ENCODE measurements at places on chromosomes 5 and 9.

- no peak for DNase-seq
Observed at GRCh38 chr5:132001647-132002561, 9.6 kb downstream of the ACSL6 start.

- DNase-seq = no peak
Observed at GRCh38 chr9:27431543-27432147, 92.4 kb upstream of the IFNK start.

GRCh38 chr5:178419196-178419595 is 171.0 kb downstream of the COL23A1 start:
- no peak for DNase-seq

DNA sequence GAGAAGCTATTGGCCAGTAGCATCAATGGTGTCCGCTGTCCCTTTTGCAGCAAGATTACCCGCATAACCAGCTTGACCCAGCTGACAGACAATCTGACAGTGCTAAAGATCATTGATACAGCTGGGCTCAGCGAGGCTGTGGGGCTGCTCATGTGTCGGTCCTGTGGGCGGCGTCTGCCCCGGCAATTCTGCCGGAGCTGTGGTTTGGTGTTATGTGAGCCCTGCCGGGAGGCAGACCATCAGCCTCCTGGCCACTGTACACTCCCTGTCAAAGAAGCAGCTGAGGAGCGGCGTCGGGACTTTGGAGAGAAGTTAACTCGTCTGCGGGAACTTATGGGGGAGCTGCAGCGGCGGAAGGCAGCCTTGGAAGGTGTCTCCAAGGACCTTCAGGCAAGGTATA is 10.8 kb downstream of the TRIM32 start:
- no peak for DNase-seq

GRCh38 chr5:178538741-178539229 is 51.4 kb downstream of the COL23A1 start:
- no peak for DNase-seq

GRCh38 chr5:161432798-161433197 is 113.7 kb downstream of the GABRB2 start:
- no peak for DNase-seq

GRCh38 chr9:75105019-75105540 is 16.8 kb downstream of the OSTF1 start:
- DNase-seq = no peak

DNA sequence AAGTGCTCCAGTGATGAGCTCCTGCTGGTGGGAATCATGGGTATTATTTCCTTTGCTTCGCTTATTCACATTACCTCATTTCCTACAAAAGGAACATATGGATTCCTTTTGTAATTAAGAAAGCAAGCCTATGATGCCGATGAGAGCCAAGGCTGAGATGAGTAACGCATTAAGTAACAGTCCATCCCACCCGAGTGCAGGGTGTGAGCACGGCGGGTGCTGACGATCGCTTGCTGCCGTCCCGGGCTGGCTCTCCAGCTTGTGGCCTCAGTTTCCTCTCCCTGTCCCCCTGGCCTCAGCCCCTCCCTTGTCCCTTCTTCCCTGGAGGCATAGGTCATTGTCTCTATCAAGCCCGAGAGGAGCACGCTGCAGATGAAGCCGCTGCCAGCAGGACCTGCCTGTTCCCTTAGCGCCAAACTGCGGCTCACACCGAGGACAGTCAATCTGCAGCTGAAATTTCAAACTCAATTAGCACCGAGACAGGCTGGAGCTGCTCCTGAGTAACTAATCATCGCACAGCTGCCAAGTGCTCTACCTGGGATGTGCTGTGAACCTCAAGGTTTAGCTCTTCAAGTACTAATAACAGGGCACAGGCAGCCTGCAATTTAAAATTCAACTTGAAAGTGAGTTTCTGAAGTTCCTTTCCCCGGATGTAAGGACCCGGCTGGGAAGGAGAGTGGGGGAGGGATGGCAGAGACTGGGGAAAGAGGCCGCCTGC is 115.2 kb upstream of the RAPGEF1 start:
- no peak for DNase-seq

DNA sequence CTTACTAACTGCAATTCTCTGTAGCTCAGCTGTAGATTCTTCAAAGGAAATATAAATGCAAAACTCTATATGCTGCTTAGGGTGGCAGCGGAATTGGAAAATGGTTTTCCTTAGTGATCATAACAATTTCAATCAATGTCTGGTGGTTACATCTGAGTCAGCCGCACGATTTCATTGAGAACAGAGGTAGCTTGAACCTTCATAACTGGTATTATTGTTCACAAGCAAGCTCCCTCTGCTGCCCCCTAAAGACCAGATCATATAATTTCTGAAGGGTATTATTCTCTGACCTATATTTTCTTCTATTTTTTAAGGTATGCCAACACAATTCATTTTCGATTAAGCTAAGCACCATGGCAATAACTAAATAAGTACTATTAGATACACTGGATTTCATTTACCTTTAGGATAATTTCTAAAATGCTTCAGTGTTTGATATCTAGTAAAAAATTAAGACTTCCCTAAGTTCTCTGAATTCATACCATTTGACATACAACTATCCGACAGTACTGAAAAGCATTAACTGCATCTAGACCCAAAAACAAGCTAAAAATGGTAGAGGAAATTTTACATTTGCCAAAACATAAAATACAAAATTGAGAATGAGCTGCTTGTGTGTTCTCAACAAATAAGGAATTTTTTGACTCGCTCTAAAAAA is 181.1 kb upstream of the SPEF2 start:
- no peak for DNase-seq

GRCh38 chr9:14417237-14417636 is 103.3 kb upstream of the NFIB start:
- no peak for DNase-seq

- no peak for DNase-seq
Observed at GRCh38 chr5:17379100-17379951, 118.7 kb upstream of the TAF11L2 start.

- peak; percentile 14 for DNase-seq
Observed at GRCh38 chr9:127132375-127132774, 9.9 kb upstream of the ANGPTL2 start.

DNA sequence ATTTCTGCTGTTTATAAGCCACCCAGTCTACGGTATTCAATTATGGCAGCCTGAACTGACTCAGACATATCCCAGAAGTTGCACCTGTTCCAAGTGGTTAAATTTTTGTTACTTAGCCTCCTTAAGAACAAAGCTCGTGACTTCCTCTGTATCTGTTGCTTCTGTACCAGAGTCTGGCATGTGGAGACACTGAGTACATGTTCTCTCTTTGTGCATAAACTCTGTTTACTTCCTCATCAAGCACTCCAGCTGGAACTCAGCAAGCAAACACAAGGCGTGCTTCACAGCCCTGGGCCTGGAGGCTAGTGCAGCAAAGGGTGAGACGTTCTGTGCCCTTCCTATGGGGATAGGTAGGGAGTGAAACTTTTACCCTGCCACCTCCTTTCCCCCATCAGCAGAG is 19.0 kb downstream of the C9orf152 start:
- no peak for DNase-seq

- no peak for DNase-seq
Observed at GRCh38 chr9:118693645-118694044, 675.6 kb downstream of the BRINP1 start.

- no peak for DNase-seq
Observed at GRCh38 chr5:142934051-142934762, 164.0 kb downstream of the ARHGAP26 start.

DNA sequence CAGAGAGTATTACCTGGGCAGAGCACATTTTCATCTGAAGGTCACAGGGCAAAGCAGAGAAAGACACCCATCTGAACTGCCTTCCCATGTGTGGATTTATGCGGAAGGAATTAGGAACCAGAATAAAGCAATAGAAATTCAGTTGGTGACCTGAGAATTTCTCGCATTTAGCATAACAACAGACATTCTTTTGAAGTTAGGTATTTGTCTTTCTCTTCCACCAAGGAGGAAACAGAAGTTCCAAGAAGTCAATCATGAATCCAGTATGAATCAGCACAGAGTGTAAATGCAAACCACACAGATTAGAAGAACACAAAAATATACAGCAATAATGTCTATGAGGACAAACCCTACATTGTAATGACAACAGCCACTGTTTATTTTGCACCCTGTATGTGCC is 515.2 kb upstream of the BRINP1 start:
- DNase-seq = no peak

DNA sequence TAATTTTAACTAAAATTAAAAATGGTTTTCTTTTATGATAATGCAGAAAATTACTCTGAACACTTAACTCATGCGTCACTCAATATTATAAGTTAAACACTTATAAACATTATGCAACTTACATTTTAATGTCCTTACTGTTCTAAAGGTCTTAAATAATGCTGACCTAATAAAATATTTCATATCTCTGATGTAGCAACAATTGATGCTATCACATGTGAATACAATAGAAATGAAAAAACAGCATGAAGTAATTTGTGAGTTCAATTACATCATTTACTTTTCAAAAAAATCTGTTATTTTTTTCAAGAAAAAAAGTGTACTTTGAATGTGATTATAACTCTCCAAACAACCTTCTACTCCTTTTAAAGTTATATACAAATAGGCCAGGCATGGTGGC is 26.4 kb upstream of the REEP5 start:
- no peak for DNase-seq

GRCh38 chr5:93279296-93279963 is 301.6 kb downstream of the NR2F1-AS1 start:
- DNase-seq = no peak

DNA sequence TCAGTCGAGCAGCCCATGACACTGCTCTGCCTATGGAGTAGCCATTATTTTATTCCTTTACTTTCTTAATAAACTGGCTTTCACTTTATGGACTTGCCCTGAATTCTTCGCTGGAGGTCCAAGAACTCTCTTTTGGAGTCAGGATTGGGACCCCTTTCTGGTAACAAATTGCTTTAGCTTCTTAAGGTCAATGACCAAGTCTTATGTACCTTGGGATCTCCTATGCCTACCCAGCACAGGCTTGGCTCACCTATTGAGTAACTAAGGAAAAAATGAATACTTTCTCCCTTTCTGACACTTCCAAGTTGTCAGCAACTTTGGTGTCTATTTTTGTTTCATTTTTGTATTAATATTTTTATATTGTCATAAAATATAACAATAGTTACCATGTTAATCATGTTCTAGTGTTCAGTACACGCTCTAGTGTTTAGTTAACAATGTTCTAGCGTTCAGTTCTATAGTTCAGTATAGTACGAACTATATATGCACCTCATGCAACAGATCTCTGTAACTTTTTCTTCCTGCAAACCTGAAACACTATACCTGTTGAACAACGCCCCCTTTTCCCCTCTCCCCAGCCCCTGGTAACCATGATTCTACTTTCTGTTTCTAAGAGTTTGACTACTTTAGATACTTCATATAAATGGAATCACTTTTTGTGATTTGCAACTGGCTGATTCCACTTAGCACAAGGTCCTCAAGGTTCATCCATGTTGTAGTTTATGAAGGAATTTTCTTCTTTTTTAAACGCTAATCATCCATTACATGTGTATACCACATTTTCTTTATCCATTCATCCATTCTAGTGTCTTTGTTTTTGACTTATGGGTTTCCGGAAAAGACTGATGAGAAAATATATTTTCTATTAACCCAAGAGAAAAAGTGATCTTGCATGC is 1.8 kb upstream of the RHOBTB3 start:
- no peak for DNase-seq

DNA sequence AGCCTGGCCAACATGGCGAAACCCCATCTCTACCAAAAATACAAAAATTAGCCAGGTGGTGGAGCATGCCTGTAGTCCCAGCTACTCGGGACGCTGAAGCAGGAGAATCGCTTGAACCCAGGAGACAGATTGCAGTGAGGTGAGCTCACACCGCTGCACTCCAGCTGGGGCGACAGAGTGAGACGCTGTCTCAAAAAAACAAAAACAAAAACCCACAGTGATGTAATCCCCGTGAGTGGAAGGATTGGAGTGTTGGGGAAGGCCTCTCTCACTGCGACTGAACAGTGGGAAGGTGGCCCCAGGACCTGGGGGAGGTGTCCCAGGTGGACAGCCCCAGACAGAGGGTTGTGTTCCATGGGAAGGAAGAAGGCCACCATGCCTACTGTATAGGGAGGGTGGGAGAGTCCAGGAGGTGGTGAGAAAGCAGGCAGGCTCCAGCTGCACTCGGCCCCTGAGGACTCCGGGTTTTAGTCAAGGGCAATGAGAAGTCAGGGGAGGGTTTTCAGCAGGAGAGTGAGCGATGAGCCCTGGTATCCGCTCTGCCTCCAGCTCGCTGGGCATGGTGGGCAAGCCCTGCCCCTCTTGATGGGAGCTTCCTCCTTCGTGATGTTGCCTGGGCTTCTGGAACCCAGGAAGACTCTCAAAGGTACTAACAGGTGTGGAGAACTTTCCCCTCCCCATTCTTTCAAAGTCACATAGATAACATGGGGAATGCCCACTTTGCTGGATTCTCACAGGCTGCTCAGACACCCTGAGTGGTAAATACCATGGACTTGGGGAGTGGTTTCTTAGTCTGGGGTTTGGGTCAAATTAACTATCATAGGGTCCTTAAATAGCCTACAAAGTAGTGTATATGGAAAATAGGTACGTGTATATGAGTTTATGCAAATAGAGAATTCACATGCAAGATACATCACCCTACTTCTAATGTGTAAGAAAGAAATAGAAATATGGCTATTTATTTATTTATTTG is 74.7 kb downstream of the PPARGC1B start:
- no peak for DNase-seq

Data from right hindlimb (tissue), 1 donor.